ENCODE measurements at places on chromosomes 6 and 20.
A peak's percentile ranks its signal among the peaks of the same experiment; 100 is the strongest.

DNA sequence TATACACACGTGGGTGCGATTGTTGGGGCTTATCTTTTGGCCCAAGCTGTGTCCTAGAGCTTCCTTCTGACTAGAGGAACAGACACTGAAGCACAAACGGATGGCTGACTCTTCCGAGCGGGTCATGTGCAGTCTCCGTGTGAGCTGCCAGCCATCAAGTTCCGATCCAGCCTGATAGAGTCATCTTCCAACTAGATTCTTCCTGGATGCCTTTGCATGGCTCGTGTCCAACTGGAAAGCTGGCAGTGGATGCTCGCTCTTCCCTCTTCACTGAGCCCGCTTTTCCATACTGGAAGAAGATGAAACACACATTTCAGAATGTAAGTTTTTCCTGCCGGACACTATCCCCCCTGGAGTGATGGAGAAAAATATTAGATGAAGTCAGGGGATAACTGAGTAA lies 148.1 kb downstream of the SCML4 start:
- DNase-seq: no peak

GRCh38 chr6:69339163-69339550 lies 457.7 kb downstream of the LMBRD1 start:
- no peak for DNase-seq

DNA sequence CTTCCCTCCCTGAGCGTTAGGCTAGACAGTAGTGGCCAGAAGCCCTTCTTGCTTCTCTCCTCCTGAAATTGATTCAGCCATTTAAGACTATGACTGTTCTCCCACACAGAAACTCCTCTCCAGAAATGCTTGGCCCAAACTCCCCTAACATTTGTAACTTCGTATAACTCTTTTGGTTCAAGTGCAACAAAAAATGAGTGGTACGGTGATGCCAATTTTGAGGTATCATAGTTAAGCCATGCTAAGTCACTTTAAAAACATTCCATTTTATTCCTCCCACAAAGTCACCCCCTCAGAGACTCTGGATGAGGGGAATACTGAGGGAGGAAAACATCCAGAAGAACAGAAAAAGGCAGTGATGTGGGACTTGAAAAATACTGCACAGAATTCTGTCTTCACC lies 21.1 kb upstream of the ROS1 start:
- DNase-seq: no peak

DNA sequence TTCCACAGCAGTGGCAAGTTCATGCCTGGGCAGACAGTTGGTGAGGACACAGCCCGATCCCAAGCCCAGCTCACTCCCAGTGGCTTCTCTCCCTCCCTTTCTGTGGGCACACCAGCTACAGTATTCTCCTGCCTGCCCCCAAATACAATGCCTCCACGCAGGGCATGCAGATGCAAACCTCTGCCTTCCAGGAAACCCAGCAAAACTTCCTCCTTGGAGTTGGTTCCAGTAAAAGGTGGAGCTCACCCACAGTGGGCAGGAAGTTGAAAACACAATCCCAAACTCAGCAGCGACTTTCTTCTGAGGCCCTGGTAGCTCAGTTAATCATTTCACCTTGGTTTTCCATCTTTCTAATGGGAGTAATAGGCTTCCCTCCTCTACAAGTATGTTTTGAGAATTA lies 93.7 kb downstream of the LY86 start:
- DNase-seq: no peak

GRCh38 chr6:75941509-75941908 lies 131.0 kb downstream of the IMPG1 start:
- no peak for DNase-seq

GRCh38 chr6:12060780-12061609 lies 48.9 kb downstream of the HIVEP1 start:
- DNase-seq: peak; percentile 97

Measured in Kasumi-1 (cell line).